Left renal cortex interstitium (tissue), 4 donors: ENCODE measurements at places on chromosomes 1 and 21. TPM values are rescaled to one million over a fixed set of nuclear protein-coding genes. Genes with fewer than 3 reads are reported as not detected.

GJB3 gene
- polyA plus RNA-seq: 0.11 TPM

CFAP57 gene
- polyA plus RNA-seq: 2.8 TPM

LDLRAD2 gene
- 4.7 TPM for polyA plus RNA-seq

CCDC185 gene
- polyA plus RNA-seq: 0.06 TPM

ILDR2 gene
- polyA plus RNA-seq: 15.8 TPM

MSH4 gene
- polyA plus RNA-seq: 0.21 TPM

S100A16 gene
- polyA plus RNA-seq: 94.1 TPM

TIE1 gene
- polyA plus RNA-seq: 64.8 TPM

RNF115 gene
- polyA plus RNA-seq: 23.6 TPM

ZNF697 gene
- 19.7 TPM for polyA plus RNA-seq

PLEKHN1 gene
- polyA plus RNA-seq: 0.13 TPM

IFI44L gene
- polyA plus RNA-seq: 6.6 TPM

KRTAP21-2 gene
- not detected for polyA plus RNA-seq

ATP1A1 gene
- 836 TPM for polyA plus RNA-seq
